ENCODE measurements at places on chromosomes 7 and 10.
A peak's percentile ranks its signal among the peaks of the same experiment; 100 is the strongest.

DNA sequence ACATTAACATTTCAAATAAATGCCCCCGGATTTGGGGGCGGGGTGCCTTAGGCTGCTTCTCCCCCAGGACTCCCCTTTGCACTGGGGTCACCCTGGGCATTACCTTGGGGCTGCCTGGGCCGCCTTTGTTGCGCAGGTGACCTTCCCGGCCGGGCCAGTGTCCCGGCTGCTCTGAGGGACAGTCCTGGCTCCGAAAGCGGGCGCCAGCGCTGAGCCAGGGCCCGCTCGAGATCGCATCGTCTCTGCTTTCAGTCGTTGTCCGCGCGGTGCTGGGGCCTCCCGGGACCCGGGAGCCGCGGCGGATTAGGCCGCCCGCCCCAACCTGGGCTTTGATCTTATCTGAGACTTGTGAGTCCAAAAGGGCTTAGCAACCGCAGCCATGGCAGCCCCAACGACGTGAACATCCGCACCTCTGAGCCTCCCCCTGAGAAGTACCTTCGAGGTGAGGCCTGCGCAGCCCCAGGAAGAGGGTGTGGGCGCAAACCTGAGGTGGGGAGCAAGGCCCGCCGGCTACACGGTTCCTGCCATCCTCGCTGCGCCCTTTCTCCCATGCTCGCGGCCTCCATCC is 14.8 kb upstream of the WAPL start:
- peak; percentile 21 for DNase-seq

- DNase-seq: no peak
These were observed 21.8 kb downstream of the CXCL12 start for GRCh38 chr10:44362866-44363711.

DNA sequence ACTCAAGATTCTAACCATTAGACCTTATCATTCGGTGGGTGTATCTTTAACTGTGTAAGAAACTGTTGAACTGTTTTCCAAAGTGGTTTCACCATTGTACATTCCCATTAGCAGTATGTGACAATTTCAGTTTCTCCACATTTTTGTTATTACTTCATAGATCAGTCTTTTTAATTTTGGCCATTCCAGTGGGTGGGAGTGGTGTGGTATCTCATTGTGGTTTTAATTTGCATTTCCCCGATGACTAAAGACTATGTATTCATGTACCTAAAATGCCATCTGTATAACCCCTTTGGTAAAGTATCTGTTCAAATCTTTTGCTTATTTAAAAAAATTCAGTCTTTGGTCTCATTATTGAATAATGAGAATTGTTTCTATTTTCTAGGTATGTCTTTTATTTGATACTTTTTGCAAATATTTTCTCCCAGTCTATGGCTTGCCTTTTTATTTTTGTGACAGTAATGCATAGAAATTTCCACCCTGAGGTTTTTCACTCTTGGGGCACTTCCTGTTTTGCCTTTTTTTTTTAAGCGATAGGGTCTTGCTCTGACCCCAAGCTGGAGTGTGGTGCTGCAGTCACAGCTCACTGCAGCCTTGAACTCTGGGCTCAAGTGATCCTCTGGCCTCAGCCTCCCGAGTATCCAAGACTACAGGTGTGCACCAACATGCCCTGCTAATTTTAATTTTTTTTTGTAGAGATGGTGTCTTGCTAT is 141.1 kb upstream of the ITGB1 start:
- DNase-seq: no peak

DNA sequence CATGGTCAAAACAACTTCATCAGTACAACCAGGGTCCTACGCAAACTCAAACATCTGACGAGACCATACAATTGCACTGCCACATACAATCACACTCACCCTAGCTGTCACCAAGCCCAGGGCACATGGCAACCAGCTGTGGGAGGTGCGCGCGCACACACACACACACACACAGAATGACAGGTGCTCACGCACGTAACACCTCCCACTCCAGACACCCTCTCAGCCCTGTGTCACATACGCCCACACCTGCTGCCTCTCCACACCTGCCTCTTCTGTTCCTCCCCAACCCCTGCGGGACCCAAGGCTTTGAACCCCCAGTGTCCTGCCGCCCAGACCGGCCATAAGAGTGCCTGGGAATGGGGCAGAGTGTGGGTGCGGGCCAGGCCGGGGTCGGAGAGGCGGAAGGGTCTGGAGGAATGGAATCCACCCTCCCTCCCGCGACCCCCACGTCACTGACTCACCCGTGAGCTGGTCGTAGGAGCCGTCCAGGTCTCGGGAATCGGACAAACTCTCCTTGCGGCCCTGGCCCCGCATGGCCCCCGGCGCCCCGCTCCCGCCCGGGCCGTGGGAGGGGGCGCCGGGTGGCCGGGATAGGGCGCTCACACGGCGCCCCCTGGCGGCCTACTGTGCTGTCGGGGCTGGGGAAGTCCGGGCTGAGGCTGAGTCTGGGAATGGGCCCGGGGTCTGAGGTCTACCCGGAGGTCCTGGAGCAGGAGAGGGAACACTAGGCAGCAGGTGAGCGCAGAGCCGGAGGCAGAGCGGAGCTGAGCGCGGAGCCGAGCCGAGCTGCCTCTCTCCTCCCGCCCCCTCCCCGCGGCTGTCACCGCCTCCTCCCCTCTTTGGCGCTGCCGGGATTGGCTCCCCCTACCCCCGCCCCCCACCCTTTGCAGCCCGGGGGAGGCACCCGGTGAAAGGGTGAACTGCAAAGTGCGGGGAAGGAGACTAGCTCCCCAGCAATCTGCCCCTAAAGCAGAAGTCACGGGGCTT is at the start of gene KCNIP2:
Gene KCNIP2 (minus strand): TSS at position 769 of the 990 bp plus-strand sequence. CDS start 232 bp downstream, at position 537.
- DNase-seq: peak; percentile 27

DNA sequence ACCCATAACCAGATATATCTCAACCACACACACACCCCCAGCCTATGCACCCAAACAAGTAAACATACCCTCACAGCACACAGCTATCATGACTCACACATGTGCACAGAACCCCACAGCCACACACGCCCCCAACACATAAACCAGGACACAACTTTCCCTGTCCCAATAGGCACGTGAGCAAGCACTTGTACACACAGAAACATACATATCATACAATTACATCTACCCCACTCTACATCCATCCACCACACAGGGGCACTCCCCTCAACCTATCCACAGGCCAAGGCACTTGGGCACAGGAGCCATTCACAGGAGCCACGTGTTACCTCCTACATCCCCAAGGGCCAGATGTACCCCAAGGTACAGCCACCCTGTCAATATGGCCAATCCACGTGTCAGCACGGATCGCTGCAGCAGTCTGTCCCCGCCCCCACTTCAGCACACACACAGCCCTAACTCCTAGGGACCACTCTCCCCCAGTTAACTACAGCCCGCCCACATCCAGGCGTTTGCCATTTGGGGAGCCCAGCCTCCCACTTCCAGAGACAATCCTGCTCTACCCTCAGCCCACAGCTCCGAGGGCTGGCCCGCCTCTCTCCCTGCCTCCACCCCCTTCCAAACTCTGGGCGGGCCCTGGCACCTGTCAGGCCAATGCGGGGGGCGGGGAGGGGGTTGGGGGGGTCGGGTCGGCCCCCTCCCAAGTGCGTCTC is 163.5 kb downstream of the SH3PXD2A start:
- DNase-seq: no peak

DNA sequence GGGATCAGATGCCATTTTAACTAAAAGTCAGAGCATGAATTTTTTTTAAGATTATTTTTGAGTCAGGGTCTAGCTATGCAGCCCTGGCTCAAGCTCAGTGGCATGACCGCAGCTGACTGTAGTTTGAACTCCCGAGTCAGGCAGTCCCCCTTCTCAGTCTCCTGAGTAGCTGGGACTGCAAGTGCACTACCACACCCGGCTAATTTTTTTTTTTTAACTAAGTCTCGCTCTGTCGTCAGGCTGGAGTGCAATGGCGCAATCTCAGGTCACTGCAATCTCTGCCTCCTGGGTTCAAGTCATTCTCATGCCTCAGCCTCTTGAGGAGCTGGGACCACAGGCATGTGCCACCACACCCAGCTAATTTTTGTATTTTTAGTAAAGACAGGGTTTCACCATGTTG is 7.8 kb downstream of the TAS2R41 start:
- no peak for DNase-seq
